WERI-Rb-1 (cell line): ENCODE measurements at places on chromosomes 5 and 9.

- DNase-seq, result no peak
These were observed 8.4 kb downstream of the WDR41 start for GRCh38 chr5:77483682-77484081.

DNA sequence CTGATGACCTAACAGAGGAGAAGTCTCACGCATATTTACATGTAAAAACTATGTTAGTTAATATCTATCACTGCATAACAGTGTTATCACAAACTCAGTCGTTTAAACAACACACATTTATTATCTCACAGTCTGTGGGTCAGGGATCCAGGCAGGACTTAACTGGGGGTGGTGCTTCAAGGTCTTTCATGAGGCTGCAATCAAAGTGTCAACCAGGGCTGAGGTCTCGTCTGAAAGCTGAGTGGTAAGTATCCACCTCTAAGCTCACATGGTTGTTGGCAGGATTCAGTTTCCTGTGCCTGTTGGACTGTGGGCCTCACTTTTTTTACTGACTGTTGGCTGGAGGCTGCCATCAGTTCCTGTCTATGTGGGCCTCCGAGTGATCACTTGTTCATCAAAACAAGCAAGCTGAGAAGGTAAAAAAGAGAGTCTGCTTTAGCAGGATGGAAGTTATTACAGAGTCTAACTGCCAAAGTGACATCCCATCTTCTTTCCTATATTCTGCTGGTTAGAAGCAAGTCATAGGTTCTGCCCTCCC lies 188.6 kb downstream of the CARTPT start:
- peak; percentile 22 for DNase-seq

GRCh38 chr5:116543501-116543900 lies 31.1 kb downstream of the SEMA6A start:
- no peak for DNase-seq

- peak; percentile 85 for DNase-seq
These were observed 2.0 kb downstream of the GADD45G start for GRCh38 chr9:89606624-89607311.

DNA sequence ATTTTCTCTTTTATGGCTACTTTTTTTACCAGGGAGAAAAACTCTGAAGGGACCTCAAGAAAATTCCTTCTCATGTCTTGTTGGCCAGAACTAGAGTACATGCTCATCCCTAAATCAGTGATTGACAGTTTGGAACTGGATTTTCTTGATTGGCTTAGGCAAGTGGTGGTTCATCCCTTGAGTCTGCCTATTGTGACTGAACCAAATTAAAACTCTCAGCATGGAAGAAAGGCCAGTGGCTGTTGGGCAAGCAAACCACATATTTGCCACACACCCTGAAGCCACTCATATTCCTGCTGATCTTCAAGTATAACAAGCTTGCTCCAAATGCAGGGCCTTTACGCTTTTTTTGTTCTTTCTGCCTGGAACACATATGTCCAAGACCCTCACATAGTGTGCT lies 7.2 kb upstream of the HOMER1 start:
- DNase-seq, result no peak

- DNase-seq, result no peak
These were observed 109.2 kb downstream of the DMXL1 start for GRCh38 chr5:119179857-119180641.

GRCh38 chr9:16904655-16905054 lies 34.2 kb upstream of the BNC2 start:
- DNase-seq, result no peak

DNA sequence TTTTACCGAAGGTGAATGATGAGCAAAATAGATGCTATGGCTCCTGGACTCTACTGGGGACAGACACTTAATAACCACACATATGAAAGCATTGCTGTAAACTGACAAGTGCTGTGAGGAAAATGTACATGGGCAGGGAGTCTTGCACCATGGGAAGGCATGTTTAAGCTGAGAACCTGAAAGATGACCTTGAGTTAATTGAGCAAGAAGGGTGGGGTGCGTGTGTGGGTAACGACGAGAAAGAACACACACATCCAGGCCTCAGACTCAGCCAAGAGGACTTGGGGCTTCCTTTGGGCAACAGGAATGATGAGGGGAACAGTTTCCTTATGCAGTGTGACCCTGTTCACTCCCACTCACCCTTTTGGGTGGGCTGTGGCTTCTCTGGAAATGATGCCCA lies 73.1 kb downstream of the HSPA4 start:
- no peak for DNase-seq

GRCh38 chr5:8770431-8770830 lies 775.4 kb downstream of the SEMA5A start:
- no peak for DNase-seq
